ENCODE measurements at places on chromosomes 12 and 14.

DNA sequence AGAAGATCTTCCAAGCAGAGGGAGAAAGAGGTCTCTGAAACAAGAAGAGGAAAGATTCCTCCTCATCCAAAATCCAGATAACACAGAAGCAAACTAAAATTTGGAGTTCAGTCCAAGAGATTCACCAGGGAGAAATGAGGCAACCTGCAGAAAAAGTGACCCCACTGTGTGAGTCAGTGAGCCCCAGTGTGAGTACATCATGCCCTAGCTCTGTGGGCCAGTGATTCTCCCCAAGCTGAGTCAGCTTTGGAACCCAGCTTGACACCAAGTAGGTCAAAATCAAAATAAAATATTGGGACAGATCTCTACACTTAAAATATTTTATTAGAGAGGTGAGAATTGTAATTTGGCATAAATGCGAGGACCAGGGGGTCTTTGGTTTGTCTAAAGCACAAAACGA lies 17.2 kb downstream of the CLEC2B start:
- DNase-seq, result no peak

DNA sequence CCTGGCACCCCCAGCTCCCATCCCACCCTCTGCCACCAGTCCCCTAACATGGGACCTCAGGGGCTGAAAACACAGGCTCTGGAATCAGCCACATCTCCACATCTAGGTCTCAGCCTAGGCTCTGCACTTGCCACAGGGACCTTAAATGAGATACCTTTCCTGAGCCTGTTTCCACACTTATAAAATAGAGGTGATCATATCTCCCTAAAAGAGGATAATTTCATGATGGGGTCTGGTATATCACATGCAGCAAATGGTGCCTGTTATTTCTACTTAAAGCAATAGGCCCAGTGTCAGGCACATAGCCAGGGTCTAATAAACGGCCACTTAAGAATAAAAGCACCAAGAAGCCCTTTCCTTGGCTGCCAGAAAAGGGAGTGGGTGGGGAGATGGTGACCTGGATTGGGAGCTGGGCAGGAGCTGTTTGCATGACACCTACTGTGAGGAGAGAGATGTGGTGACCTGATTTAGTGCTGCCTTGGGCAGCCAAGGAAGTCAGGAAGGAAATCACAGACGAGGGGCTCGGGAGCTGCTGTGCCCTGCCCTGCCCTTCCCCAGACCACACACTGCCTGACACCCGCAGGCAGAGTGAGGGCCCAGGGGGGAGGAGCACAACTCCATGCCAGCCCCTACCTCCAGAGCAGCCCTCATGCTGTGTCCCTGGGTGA lies 71.2 kb downstream of the IRF2BPL start:
- no peak for DNase-seq

- no peak for DNase-seq
These were observed 2.3 kb downstream of the ZNF410 start for GRCh38 chr14:73888971-73889370.

DNA sequence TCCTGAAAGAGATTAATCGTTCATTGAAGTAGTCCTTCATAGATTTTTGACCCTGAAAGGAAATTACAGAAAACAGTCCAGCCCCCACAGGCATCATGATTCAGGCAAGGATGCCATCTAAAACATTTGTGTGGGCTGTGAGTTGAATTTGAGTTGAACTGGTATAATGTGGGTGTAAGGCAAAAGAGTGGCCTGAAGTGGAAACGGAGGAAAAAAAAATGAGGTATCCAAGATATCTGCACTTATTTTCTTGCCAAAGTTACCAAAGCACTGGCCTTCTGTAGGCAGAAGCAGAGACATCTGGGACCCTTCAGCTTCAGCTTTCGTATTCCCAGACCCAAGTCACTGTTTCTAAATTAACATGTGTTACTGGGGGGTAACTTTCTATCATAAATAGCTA lies 105.1 kb upstream of the DIO2 start:
- no peak for DNase-seq
